ENCODE measurements at places on chromosomes 3 and 15.

- no peak for DNase-seq
Measured at GRCh38 chr3:51934139-51934850, 7.4 kb downstream of the RRP9 start.

GRCh38 chr3:54065140-54065539 lies 57.2 kb upstream of the CACNA2D3 start:
- no peak for DNase-seq

DNA sequence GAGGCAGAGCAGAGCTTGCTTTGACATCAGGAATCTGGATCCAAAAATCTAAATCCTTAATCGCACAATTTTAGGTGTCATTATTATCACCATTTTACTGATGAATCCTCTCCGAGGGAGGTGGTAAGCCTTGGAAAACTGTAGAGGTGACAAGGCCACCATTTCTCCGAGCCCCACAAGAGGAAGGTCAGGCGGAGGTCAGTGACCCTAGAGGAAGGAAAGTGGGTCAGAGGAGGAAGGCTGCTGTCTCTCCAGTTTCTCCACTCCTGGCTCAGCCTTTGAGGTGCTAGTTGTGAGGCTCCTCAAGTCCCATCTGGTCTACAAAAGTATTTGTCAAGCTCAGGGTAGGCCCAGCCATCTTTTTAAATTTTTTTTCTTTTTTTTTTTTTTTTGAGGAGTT lies 3.2 kb downstream of the DVL3 start:
- no peak for DNase-seq

GRCh38 chr3:194009019-194009418 lies 126.9 kb upstream of the HES1 start:
- DNase-seq: no peak

- DNase-seq: no peak
Measured at GRCh38 chr15:89051875-89052274, 36.4 kb upstream of the ABHD2 start.

- DNase-seq: no peak
Measured at GRCh38 chr3:133037436-133037835, 755 bp upstream of the TMEM108 start.

DNA sequence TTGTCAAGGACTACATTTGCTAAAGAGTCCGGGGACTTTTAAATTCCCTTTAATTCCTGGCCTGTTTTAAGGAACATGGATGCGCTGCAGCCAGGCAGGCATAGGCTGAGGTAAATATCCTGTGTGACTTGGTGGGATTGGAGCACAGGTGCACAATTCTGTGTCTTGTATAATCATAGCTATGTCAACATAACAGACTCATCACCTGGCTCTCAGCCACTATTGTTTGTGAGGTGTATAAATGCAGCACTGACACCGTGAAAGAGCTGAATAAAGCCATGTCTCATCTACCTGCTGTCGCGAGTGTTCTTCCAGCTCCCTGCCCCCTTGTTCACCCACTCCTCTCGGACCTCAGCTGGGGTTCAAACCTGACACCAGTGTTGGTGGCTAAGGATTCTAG lies 109.7 kb downstream of the MFSD1 start:
- no peak for DNase-seq

- DNase-seq: no peak
Measured at GRCh38 chr3:64262574-64263114, 37.4 kb upstream of the PRICKLE2 start.

- DNase-seq: no peak
Measured at GRCh38 chr15:86082619-86083380, 3.1 kb downstream of the AGBL1 start.

- DNase-seq: no peak
Measured at GRCh38 chr3:127792541-127793292, 29.6 kb downstream of the MGLL start.

GRCh38 chr15:33218071-33218491 lies 23.6 kb upstream of the FMN1 start:
- DNase-seq: no peak

DNA sequence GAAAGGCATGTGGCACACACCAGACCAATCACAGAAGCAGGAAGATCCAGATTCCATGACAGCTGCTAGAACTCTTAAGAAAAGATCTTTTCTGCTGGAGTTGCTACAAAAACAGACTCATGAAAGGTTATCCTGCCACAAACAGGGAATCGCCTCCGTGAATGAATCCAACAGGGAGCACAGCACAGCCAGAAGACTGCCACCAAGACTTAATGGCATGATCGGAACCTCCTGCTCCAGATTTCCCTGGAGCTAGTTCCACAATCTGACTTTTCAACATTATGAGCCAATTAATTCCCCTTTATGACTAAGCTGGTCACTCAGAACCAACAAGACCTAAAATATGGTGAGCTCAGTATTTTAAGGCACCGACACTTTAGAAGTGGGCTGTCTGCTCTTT lies 232.5 kb downstream of the FOXP1 start:
- DNase-seq: no peak

DNA sequence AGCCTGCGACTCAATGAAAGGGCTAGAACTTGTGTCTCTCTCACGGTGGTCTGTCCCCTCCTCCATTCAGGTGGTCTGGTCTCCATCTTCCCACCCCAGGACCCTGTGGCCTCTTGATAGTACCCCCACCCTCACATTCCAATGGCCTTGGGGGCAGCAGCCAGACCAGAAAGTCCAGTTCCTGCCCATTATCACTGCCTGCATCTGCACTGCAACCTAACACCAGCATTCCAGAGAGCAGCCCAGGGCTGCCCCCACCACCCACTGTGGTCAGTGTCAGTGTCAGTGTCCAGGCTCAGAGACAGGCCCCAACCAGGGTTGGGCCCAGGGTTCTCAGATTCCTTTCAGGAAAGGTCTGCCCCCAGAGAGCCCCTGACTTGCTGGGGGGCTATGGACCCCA lies 12.6 kb downstream of the IGDCC3 start:
- DNase-seq: no peak

- no peak for DNase-seq
Measured at GRCh38 chr3:138089091-138089490, 26.3 kb downstream of the DZIP1L start.

DNA sequence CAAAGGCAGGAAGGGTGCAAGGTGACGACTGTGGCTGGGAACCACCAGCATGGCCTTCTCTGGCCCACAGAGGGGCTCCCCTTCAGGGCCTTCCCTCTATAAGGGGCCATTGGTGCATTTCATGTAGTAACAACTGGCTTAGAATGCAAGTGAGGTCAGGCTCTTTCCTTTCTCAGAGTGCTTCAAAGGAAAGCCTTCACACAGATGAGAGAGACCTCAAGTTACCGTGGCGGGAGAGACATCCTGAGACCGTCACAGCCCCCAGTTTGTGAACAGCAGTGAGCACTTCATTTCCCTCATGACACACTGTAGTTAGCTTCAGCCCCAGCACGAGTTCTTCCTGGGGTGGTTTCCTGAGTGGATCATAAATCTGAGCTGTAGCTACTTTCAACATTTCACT lies 96.6 kb upstream of the LIMD1 start:
- no peak for DNase-seq

DNA sequence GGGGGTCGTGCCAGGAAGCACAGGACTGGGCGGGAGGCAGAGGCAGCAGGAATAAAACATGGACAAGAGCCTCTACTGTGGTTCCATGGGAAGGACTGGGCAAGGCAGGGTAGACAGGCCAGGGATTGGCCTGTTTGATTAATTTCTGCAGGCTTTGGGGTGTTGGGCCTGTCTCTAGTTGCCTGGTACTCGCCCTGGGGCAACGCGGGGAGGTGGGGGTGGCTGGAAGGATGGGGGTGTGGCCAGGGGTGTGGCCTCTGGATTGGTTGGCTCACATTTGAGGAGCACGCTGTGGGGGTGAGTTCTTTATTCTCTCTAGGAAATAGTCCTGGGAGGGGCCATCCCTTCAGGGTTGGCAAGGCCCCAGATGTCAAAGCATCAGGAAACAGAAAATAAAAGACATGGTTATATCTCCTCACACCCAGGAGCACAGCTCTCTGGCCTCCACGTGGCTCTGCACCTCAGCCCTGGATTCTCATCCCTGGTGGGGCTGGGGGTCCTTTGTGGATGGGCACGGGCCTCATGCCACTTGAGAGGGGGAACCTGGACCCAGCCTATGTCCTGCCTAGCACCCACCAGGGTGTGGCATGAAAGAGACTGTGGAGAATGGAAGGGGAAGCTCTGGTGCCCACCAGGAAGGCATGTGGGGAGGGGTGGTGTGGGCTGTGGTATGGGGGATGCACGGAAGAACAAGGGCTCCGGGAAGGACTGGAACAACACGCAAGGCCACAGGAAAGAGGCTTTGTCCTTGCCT lies 223.0 kb upstream of the LYSMD4 start:
- no peak for DNase-seq

DNA sequence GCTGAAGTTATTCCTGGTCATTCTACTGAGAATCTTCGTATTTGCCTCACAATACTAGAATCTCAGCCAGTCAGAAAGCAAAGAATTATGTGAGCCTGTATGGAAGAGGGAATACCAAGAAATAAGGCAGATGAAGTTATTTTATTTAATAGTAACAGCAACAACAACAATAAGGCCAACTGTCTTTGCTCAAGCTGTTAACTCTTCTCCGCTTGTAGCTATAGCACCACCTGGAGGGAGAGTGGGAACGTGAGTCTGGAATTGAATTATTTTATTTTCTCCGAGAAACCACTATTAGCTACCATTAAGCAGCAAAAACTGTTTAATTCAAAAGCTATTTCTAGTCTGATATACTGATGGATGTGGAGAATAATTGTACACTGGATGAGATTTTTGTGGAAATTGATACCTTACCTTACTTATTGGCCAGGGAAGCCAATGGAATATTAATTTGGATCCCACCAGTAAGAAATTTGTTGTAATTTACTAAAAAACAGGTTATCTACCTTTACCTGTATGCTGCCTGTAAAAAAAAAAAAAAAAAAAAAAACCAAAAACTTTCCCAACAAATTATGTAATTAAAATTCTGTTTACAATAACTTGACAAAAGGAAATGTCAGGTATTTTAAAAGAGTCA lies 50.1 kb downstream of the CALML4 start:
- peak; percentile 7 for DNase-seq

DNA sequence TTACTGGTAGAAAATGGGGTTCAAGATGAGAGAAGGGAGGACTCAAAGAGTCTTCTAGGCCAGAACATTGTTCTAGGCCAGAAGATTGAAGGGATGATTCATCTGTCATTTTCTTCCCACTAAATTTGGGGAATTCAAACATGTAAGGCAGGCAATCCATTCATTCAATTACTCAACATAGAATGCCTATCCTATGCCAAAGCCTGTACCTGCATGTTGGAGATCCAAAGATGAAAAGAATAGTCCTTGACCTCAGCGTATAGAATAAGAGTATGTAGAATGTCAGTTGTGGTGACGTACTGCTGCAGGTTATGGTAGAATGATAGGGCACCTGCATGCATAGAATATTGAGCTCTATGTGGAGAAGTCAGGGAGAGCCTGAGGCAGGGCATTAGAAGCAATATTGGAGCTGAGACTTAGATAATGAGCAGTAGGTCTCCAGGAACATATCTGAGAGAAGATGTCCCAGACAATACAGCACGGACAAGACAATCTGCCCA lies 49.7 kb downstream of the STAC start:
- no peak for DNase-seq

GRCh38 chr15:35481064-35481463 lies 64.9 kb downstream of the DPH6 start:
- no peak for DNase-seq
